ENCODE measurements at places on chromosomes 12 and 14.

GRCh38 chr14:96001866-96002497, 37.2 kb upstream of the C14orf132 start:
- no peak for DNase-seq

DNA sequence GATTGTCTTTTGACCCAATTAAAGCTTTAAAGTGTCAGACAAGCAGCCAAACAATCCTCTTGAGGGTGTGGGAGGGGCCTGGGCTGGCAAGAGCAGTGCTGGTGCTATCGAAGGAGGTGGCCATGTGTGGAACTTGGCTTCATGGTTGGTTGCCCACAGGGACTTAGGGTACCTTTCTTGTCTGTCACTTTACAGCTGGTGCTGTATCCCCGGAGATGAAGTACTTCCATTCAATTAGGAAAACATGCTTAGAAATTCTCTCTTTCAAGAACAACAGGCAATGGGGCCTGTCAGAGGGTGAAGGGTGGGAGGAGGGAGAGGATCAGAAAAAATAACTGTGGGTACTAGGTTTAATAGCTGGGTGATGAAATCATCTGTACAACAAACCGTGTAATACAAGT, 86.5 kb downstream of the DAAM1 start:
- no peak for DNase-seq

DNA sequence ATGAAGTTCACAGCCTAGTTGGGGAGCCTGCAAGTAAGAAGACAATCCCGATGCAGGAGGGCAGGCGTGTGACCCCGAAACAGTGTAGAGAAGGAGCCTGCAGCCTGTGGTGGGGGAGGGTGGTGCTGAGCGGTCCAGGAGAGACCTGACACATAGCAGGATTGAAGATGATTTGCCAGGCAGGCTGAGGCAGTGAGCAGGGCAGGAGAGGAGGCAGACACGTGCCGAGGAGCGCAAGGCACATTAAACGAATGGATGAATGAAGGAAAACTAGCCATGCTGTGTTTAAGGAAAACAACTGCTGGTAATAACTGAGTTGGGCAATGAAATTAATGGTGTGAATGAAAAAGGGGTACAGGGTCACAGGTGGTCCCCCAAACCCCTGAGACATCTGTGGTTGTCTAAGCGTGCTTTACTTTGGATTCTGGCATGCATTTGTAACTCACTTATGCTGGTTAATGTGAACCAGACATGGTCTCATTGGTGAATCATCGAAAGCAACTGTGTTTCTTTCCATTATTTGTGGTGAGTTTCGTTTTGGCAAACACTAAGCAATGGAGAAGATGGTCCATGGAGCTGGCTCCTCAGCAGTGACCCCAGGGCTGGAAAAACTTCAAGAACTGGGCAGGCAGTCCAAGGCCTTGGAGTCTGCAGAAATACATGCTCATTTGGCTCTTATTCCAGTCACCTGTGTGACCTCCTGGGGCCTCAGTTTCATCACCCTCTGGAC, 96.9 kb upstream of the EVL start:
- DNase-seq: no peak

DNA sequence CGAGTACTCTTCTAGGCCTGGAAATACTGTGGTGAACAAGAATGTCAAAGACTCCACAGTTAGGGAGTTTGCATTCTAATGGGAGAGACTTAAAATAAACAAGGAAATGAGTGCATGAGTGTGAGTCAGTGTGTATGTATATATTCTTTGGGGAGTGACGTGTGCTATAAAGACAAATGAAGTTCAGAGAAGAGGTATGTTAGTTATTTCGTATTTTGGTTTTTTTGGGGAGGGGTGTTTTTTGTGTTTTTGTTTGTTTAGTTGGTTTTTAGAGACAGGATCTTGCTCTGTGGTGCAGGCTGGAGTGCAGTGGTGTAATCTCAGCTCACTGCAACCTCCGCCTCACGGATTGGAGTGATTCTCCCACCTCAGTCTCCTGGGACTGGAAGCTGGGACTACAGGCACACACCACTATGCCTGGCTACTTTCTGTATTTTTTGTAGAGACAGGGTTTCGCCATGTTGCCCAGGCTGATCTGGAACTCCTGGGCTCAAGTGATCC, 74.3 kb downstream of the SRGAP1 start:
- no peak for DNase-seq

GRCh38 chr14:80522411-80522810, 311.1 kb upstream of the DIO2 start:
- no peak for DNase-seq

All from MM.1S (cell line).